ENCODE measurements at places on chromosomes 3 and 15.

GRCh38 chr15:59557581-59557980, 54.0 kb upstream of the GCNT3 start:
- no peak for DNase-seq

- no peak for DNase-seq
Measured at GRCh38 chr3:196220587-196220986, 4.3 kb downstream of the SLC51A start.

DNA sequence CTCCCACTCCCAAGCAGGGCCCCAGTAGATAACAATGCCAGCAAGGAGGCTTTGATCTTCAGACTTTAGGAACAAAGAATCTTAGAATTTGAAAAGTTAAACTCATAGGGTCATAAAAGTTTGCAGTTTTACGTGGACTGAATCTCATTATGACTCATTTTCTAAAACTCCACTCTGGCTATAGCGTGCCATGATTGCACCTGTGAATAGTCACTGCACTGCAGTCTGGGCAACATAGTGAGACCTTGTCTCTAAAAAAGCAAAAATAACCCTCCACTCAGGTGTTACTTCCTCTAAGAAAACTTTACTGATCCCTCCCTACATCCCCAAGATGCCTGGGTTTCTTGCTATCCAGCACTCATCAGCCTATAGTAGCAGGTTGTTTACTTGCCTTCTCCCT, 104.5 kb downstream of the IL20RB start:
- no peak for DNase-seq

DNA sequence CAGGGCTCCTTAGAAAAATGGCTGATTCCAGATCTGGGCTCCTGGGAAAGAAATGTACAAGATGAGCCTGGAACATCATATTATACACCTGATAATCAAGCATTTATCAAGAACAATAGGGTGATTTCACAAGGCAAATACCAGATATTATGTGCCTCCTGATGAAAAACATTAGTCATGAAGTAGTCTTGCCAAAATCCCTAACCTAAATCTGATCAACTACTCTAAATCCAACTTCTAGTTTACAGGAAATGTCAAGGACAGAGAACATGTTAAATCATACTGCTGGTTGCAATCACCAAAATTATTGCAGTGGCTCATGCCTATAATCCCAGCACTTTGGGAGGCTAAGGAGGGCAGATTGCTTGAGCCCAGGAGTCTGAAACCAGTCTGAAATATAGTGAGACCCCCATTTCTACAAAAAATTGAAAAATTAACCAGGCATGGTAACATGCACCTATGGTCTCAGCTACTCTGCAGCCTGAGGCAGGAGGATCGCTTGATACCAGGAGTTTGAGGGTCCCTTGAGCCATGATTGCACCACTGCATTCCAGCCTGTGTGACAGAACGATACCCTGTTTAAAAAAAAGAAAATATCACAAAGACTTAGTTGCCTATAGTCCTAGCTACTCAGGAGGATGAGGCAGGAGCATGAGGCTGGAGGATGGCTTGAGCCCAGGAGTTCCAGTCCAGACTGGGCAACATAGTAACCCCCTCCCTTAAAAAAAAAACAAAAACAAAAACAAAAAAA, 34.9 kb upstream of the ATP13A3 start:
- peak; percentile 30 for DNase-seq

DNA sequence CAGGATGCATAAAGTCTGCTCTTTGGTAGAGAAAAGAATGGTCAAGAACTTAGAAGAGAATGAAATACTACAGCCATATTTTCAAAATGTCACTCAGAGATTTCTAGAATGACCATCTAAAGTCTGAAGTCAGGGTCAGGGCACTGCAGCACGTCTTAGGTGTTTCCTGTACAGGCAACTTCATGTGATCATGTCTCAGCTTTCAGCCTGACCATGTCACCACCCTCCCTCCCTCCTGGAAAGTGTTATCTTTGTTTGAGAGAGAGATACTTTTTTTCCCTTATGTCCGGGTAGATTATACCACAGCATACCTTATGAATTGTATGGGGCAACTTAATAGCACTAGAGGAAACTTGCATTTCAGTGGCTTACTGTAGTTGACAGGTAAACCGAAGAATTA, 558.0 kb upstream of the TGFBR2 start:
- DNase-seq, result no peak

DNA sequence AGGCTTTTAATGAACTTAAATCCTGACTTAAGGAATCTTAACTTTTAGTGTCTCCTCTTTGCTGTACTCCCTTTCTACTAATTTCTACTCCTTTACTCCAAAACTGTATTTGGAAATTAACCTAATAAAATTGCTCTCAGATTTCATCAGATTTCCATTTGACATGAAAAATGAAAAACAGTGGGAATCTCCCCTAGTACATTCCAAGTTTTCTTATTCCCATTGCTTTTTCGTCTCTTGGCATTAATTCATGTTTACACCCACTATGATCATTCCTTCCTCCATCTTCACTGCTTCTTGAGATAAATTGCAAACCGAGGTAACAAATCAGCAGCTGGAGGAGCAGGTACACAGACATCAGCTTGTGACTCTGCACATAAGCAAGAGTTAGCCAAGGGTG, 208.7 kb downstream of the VGLL3 start:
- no peak for DNase-seq

- DNase-seq, result no peak
Measured at GRCh38 chr3:149843502-149843901, 30.5 kb downstream of the RNF13 start.

- DNase-seq, result no peak
Measured at GRCh38 chr15:22978691-22979237, 1.4 kb downstream of the CYFIP1 start.

GRCh38 chr3:141076797-141077571, 25.8 kb downstream of the SPSB4 start:
- DNase-seq, result peak; percentile 70

DNA sequence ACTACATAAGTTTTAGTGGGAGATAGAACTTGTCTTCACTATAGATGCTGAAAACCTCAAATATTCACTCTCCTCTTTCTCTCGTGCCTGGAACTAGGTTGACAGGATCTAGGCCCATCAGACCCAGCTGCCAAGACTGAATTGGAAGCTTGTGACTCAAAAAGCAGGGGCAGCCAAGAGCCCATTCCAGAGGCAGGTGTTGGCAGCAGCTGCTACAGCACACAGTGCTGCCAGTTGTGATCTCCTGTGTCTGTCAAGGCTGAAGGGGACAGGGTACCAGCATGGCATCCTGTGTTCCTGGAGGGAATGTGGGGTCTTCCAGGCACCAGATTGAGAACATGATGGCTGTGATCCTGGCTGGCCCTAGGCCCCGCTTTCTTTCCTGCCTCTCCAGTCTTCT, 92.5 kb upstream of the MB21D2 start:
- no peak for DNase-seq

DNA sequence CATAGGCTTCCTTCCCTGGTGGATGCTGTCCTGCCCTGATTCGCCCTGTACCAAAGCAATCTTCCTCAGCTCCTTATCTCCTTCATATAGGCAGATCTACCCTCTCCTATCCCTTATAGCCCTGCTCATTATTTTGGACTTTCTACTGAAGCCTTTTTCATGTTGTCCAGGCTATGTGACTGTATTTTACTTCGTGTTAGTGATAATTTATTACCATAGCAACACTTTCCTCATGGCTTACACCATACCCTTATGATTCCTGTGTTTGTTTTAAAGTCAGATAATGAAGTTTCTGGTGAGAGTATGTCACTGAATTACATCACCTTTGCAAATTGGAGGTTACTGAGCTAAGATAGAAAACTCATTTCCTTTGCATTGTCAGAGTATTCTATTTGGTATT, 352.6 kb downstream of the NLGN1 start:
- peak; percentile 27 for DNase-seq

DNA sequence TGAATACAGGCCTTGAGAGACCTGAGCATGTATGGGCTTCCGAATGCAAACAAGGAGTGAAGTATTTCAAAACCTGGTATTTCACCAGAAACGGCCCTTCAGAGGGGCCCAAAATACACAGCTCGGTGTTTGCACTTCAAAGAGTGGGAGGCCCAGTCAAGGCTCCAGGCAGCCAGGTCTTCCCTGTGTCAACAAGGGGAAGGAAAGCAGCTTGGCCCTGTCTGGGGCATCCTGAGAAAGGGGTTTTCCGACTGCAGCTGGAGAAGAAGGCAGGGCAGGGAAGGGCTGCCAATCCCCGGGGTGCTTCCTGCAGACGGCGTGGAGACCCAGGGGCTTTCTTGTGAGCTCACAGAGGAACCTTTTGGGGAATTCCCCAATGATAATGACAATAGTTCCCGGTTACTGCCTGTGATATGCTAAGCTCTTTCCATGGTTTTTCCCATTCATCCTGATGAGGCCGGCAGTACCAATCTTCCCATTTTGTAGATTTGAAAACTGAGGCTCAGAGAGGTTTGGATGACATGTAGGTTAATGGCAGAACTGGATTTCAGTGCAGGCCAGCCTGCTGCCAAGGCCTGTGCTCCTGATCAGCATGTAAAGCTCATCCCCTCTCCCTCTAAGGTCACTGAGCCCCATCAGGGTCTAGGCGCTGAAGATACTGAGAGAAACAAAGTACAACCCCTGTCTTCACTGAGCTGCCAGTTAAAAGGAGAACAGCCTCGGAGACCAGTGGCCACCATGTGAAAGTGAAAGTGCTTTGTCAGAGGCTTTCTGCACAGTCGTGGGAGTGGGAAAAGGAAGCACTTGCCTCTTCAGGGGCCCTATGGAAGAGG, 43.0 kb upstream of the TLE3 start:
- peak; percentile 37 for DNase-seq

- DNase-seq, result no peak
Measured at GRCh38 chr15:59307165-59307537, 65.5 kb downstream of the MYO1E start.

GRCh38 chr15:27763514-27763913, 335.6 kb downstream of the OCA2 start:
- DNase-seq, result no peak

DNA sequence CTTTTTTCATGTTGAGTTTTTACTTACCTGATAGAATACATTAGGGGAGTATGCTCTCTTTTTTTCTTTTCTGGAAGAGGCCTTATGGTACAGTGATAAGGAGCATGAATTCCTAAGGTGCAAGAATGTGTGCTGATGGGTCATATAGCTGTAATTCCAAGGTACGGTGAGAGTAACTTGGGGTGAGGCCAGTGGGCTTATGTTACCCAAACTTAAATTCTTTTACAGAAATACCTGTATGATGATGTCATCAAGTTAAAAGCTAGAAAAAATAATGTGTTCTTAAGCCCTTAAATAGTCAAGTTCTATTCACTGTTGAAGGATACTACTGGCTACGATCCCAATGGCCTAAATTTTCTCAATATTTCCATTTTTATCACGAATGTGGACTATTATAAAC, 111.2 kb downstream of the GMPS start:
- no peak for DNase-seq

DNA sequence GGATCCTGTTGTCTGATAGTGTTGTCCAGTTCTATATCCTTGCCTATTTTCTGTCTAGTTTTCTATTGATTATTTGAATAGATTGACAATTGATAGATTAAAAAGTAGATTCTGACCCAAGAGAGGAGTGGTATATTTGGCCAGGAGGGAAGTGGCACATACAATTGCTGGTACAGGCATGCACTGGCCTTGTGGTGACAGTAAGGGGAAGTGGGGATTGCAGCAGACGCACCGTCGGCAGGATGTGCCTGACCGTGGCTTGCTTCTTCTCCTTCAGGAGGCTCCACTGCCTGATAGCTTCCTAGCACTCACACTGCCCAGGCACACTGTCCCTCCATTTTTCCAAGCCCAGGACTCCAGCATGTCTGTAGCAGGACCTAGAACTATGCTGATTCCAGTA, 10.5 kb downstream of the GABRG3 start:
- no peak for DNase-seq

DNA sequence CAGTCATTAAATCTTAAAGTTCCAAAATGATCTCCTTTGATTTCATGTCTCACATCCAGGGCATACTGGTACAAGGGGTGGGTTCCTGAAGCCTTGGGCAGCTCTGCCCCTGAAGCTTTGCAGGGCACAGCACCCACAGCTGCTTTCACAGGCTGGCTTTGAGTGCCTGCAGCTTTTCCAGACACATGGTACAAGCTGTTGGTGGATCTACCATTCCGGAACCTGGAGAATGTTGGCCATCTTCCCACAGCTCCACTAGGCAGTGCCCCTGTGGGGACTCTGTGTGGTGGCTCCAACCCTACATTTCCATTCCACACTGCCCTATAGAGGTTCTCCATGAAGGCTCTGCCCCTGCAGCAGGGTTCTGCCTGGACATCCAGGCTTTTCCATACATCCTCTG, 211.1 kb upstream of the THBS1 start:
- no peak for DNase-seq

DNA sequence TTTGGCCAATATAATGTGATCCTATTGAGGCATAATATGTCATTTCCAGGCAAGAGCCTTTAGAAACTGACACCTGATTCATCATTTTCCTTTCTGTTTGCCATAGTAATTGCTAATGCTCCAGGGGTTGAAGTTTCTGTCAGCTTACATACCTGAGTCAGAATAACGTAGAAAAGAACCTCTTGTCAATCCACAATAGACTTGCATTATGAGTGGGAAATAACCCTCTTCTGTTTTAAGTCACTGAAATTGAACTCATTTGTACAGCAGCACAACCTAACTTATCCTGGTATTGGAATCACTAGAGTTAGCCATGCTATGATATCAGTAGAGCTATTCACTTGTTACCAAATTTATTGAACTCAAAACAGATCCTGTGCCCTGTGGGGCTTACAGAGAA, 101.7 kb upstream of the TP63 start:
- no peak for DNase-seq

GRCh38 chr3:101992863-101993262, 143.5 kb downstream of the NFKBIZ start:
- no peak for DNase-seq

DNA sequence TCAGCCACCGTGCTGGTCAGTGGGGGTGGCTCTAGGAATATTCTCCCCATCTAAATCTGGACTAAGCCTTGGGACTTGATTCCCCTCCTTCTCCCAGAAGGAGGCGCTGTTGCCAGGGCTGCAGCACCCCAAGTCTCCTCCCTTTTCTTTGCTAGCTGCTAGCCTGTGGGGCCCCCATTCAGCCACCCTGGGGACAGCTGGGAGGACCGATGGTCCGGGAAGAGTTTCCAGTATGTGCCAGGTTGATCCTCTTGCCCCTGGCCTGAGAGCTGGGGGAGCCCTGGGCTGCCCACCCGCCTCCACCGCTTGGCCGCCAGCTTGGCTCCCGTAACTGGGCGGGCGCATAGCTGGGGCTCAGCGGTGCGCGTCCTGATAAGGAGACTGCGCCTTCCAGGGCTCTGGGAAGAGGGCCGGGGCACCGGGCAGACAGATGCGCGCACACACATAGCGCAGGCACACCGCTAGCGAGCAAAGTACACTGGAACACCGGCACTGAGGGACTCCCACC, 4.2 kb downstream of the SMAD6 start:
- DNase-seq, result peak; percentile 72

- DNase-seq, result no peak
Measured at GRCh38 chr15:39497016-39497758, 83.7 kb upstream of the THBS1 start.

DNA sequence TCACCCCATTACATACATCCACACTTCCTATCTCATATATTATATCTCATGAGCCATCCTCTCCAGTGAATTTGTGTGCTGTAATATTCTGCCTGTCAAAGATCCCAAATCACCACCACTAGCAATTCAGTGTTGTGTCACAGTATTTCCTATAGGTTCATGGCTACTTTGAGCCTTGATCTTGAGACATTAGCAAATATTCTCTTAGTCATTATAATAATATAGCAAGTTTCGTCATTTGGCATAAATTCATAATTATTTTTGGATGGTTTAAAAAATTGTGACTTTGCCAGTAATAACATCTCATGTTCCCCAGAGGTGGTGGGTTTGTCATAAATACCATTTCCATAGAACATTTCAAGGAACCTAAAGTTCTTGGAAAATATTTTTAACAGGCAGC, 47.7 kb downstream of the CMSS1 start:
- DNase-seq, result no peak

GRCh38 chr3:78668302-78668701, 1099.5 kb downstream of the ROBO1 start:
- no peak for DNase-seq
